ENCODE measurements at places on chromosomes 4 and X.
A peak's percentile ranks its signal among the peaks of the same experiment; 100 is the strongest.

DNA sequence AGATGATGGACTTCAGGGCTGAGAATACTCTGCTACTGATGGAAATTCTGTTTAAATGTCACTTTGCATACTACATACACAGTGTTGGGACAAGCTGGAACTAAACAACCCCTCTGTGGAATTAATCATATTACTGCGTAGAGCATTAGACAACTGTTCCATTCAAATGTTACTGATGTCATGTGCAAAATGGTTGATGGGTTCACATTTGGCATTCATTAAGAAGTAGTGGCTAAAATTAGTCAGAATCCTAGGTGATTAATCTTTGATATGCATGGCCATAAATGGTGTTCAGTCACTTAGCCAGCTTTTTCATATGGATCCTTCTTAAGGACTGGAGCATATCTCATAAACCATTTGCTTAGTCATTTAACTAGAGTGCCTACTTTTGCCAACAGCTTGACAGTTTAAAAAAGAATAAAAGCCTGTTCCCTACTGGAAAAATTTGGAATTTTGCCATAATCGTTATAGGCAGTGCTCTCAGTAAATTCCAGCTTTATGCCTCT, 105.2 kb downstream of the RNF150 start:
- no peak for DNase-seq

GRCh38 chrX:77342004-77342403, 105.2 kb upstream of the FGF16 start:
- DNase-seq = no peak

DNA sequence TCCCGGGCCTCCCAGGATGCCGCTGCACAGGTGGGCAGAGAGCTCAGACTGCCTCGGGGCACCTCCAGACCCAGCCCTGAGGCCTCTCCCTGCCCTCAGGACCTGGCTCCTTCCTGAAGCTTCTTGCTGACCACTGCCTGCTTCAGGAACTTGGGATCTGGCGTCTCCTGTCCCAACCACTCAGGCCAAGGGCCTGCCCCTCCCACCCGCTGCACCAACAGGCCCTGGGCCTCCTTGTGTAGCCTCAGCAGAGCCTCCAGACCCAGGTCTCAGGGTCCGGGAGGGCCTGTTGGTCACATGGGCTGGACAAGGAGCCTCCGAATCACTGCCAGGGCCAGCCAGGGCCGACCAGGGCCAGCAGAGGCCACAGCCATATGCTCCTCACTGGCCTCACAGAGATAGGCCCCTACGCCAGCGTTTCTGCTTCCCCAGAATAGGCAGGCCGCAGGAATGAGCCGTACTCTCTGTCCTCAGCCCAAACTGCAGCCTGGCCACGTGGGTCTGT, 2.8 kb downstream of the MXD4 start:
- no peak for DNase-seq

DNA sequence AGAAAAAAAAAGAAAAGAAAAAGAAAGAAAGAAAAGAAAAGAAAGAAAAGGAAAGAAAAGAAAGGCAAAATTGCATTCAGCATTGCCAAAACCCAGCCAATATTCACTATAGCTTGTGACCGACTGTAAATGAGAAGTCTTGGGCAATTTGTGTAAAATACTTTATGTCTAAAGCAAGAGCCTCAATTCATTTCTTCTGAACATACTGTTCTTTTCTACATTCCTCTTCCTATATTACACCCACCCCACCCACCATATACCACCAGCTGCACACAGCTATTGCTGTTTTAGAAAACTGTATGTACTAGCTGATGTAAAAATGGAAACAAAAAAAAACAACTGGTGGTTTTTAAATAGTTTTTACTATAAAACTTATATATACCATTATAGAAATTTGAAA, 156.9 kb upstream of the TTC29 start:
- DNase-seq = no peak

DNA sequence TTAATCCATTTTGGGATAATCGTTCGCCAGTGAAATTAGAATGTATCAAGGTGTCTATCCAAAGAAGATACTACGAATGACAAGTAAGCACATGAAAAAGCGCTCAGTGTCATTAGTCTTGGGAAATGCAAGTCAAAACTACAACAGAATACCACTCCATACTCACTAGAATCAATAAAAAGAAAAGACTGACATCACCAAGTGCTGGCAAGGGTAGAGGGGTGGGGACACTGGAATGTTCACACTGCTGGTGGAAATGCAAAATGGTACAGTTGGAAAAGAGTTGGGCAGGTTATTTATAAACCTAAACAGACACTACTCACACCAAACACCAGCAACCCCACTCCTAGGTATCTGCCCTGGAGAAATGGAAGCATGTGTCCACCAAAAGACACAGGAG, 11.2 kb downstream of the WDR1 start:
- no peak for DNase-seq

DNA sequence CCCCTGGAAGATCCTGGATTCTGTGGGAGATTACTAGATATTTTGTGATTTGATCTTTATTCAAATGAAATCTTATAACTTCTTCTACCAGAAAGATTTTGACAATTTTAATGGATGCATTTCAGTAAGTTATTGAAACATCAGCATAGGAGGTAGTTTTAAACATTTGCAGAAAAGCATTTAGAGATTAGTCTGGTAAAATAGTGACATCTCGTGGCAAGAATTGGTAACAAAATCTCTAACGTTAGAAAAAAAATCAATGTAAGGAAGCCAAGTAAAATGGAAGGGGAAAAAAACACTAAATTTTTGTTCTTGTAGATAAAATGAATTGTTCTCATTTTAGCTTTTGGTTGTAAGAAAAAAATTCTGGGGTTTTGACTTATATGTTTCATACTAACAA, 73.3 kb downstream of the TASL start:
- no peak for DNase-seq

DNA sequence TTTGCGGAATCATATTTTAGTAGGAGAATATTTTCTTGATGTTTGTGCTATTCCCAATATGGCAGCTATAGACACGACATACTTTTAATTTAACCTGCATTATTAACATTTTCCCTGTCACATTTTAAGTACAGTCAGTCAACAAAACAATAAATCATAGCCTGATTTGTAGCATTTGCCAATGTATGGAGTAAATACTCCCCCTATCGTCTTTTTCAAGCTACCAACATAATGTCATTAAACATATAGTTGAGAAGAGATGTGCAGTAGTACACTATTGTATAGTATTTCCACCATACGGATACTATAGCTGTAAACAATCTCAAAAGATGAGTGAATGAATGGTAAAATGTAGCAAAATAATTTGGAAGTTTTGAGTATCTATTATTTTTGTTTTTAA, 303.7 kb upstream of the MAGEB2 start:
- DNase-seq = no peak

GRCh38 chr4:110175634-110176033, 22.8 kb downstream of the ELOVL6 start:
- no peak for DNase-seq

DNA sequence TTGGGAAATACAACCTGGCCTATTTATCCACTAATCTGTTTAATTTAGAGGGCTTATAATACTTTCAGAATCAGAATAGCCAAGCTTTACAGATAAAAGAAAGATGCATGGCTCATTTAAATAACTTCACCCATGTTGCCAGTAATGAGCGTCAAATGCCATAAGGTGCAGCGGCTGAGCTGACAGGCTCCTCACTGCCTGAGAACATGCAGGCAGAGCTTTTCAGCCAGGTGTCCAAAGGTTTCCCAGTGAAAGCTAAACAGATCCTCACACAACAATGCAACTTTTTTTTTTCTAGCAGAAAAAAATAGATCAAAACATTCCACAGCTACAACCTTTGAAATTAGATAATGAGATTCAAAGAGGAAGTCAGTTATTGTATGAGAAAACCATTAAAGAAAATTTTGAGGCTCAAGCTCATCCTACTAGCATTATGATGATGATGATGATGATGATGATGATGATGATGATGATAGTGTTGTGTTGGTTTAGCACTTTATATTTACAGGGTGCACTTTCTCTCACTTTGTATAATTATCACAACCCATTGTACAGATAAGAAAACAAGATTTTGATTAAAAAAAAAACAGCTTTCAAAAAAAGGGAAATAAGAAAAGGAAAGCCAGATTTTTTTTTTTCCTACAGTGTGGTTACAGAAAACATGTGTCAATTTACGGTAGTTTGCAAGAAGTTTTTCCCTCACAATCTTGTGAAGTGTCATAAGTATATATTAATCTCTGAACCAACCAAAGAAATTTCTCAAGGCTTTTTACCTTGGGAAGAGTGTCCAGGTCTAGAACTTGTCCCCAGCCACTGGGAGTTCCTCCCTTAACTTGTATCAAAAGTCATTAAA, 12.2 kb upstream of the TNIP3 start:
- DNase-seq = peak; percentile 27

DNA sequence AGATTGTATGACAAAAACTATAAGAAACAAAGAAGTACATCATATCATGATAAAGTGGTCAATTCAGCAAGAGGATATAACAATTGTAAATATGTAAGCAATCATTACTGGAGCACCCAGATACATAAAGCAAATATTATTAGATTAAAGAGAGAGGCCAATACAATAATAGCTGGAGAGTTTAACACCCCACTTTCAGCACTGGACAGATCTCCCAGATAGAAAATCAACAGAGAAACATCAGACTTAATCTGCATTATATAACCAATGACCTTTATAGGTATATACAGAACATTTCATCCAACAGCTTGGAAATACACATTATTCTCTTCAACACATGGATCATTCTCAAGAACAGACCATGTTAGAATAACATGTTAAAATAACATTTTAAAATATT, 128.4 kb downstream of the SPOCK3 start:
- no peak for DNase-seq

- no peak for DNase-seq
Measured at GRCh38 chrX:153866302-153867019, 19.5 kb downstream of the L1CAM start.

DNA sequence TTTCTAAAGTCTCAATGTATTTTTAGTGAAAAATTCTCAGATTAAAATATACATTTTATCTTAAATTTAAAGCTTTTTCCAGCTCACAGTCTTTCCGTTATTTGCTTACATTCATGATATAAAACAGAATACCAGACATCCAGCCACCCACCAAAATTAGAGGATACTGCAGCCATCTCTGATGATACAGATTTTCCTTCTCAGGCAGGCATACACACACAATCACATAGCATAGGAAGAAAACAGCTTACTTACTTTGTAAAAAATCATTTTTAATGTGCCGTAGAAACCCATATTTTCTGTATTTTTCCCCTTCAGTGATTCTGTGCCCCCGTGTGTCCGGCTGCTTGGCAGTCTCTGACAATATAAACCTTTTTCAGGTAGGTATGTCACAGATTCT, 183.7 kb downstream of the FBXW7 start:
- no peak for DNase-seq

GRCh38 chrX:57156397-57157049, 19.3 kb upstream of the SPIN2A start:
- DNase-seq = no peak

Measured in CD14-positive monocyte (primary cell).